ENCODE measurements at places on chromosomes 1 and 21.

DNA sequence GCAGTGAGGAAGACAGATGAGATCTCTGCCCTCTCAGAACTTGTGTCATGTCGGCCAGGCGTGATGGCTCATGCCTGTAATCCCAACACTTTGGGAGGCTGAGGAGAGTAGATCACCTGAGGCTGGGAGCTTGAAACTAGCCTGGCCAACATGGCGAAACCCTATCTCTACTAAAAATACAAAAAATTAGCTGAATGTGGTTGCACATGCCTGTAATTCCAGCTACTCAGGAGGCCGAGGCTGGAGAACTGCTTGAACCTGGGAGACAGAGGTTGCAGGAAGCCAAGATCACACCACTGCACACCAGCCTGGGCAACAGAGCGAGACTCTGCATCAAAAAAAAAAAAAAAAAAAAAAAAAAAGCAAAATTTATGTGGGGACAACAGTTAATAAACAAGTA lies 40.9 kb upstream of the RALGPS2 start:
- DNase-seq, result no peak

DNA sequence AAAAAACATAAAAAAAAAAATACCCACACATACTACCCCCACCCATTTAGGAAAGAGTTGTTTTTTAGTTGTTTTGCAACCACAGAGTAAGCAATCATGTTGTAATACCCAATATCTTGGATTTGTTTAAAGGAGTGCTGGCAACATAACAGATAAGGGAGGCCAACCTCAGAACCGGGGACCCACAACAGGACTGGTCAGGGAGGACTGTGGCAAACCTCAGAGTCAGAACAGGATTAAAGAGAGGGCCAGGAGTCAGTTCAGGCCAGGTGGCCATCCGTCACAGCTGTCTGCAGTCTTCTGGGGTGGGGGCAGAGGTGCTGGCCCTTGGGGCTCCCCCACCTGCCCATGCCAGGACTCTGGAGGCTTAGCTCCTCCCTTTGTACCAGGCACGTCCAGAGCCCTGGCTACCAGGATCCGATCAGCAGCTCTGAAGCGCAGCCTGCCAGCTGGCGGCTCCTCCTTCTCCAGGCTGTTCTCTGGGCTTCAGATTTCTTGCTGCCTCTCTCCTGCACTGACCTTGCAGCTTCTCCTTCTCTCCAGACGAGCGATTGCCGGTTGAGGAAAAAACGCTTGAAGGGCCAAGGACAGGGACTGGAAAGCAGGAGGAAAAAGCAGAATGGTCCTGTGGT lies 7.9 kb downstream of the H6PD start:
- DNase-seq, result no peak

DNA sequence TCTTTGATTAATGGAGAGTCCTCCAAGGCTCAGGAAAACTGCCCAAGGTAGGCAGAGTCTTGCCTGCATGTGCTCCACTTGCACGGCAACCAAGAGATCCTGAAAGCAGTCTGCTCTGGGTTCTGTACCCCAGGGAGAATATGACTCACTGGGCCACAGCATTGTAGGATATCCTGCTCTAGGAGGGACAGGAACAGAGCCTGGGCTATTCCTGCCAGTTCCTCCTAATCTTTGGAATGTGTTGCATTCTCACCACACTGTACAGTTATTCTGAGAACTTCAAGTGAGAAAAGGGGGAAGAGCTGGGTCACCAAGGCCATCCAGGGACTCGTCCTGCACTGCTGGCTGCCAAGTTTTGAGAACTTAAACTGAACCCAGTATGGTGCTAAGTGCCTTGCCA lies 278.5 kb downstream of the MATN1 start:
- DNase-seq, result no peak

- no peak for DNase-seq
Measured at GRCh38 chr1:18440385-18441226, 40.1 kb upstream of the KLHDC7A start.

- no peak for DNase-seq
Measured at GRCh38 chr1:14598498-14599182, at the start of gene KAZN. KAZN (plus strand) TSS chr1:14598685.

DNA sequence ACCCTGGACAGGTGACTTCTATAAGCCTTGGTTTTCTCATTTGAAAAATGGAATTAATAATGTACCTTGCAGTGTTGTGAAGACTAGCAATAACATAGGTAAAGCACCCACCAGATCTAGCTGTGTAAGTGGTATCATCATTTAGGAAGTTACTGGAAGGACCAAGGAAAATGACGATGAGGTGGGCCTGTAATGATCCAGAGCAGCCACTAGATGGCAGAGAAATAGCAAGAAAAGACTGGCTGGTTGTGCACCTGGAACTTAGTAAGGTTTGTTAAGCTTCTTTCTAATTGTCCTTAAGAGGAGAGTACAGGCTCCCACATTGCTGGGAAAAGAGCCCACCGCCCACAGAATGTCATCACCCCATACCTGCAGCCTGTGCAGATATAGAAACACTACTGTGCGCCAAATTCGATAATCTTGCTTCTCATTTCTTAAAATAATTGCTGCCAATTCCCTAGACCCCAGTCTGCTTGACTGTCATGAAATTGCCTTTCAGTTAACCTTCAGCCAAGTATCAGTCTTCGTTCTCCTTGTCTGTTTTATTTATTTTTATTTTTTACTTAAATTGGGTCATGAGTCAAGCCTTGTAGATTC lies 37.2 kb downstream of the WNT4 start:
- DNase-seq, result no peak

DNA sequence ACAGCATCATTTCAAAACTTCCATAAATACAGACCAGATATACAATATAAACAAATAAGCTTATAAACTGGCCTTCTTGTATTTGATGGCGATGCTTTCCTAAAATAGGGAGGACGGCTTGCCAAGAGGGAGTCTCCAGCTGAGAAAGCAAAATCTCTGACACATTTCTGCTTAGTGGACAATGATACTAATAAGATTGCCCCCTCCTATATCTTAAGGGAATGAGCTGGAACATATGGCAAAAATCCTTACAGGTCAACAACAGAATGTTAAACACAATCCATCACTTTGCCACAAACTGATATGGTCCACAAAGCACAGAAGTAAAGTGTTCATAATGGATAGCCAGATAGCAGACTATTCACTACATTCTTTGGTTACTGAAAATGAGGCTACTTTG lies 7.1 kb upstream of the GADD45A start:
- no peak for DNase-seq

GRCh38 chr1:92399076-92399475 lies 87.6 kb downstream of the GFI1 start:
- DNase-seq, result no peak

GRCh38 chr1:54107131-54107530 lies 45.7 kb downstream of the CDCP2 start:
- no peak for DNase-seq

DNA sequence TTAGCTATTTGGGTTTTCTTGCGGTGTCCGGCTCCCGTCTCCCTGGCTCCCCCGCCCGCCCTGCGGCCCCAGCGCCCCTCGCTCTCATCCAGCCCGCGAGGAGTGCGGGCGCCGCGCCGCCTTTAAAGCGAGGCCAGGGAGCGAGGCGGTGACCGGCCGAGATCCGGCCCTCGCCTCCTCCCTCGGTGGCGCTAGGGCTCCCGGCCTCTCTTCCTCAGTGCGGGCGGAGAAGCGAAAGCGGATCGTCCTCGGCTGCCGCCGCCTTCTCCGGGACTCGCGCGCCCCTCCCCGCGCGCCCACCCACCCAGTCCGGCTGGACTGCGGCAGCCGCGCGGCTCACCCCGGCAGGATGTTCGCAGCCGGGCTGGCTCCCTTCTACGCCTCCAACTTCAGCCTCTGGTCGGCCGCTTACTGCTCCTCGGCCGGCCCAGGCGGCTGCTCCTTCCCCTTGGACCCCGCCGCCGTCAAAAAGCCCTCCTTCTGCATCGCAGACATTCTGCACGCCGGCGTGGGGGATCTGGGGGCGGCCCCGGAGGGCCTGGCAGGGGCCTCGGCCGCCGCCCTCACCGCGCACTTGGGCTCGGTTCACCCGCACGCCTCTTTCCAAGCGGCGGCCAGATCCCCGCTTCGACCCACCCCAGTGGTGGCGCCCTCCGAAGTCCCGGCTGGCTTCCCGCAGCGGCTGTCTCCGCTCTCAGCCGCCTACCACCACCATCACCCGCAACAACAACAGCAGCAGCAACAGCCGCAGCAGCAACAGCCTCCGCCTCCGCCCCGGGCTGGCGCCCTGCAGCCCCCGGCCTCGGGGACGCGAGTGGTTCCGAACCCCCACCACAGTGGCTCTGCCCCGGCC lies 492 bp downstream of the HLX start:
- no peak for DNase-seq

GRCh38 chr1:153646672-153647345 lies 11.7 kb upstream of the SNAPIN start:
- DNase-seq, result no peak

DNA sequence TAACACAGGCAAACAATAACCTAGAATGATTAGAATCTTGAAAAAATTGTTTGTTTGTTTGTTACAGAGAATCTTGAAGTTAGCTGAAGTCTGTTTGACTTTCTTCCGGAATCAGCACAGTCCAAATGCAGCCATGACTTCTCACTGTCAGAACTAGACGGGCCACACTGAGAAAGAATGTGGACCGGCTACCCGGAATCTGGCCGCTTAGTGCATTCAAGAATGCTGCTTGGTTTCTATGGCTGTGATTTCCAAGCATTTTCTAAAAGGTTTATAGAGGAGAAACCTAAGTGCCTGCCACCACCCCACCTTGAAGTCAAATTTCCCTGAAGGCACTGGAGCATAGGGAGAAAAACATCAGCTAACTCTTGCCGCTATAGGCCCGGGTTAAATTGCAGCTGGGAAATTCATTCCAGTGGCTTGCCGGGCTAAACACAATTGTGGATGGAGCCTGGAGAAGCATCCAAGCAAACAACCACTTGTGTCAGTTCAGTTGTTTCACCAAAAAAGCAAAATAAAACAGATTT lies 231.1 kb downstream of the DISC1 start:
- no peak for DNase-seq

DNA sequence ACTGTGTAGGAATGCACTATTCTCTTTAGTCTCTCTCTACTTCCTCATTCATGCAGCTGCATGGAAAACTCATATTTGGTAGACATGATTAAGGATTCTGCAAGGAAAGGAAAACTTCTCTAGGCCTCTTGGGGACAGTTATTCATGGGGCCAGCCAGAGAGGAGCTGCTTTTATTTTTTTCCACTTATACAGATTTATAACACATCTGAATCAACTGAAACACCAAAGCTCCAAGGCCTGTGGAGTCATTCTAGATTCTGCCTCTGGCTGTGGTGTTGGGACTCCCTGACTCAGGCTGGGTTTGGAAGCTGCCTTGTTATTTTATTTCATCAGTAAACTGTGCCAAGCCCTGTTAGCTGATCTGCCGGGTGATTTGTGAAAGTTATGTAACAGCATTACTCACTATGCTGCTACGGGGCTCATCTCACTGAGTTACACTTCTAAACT lies 83.9 kb upstream of the EDEM3 start:
- DNase-seq, result no peak

- no peak for DNase-seq
Measured at GRCh38 chr1:101914473-101915242, 82.1 kb downstream of the OLFM3 start.

GRCh38 chr1:81230983-81231728 lies 569.6 kb upstream of the ADGRL2 start:
- DNase-seq, result no peak

- no peak for DNase-seq
Measured at GRCh38 chr1:242187171-242187570, 188.3 kb upstream of the MAP1LC3C start.

DNA sequence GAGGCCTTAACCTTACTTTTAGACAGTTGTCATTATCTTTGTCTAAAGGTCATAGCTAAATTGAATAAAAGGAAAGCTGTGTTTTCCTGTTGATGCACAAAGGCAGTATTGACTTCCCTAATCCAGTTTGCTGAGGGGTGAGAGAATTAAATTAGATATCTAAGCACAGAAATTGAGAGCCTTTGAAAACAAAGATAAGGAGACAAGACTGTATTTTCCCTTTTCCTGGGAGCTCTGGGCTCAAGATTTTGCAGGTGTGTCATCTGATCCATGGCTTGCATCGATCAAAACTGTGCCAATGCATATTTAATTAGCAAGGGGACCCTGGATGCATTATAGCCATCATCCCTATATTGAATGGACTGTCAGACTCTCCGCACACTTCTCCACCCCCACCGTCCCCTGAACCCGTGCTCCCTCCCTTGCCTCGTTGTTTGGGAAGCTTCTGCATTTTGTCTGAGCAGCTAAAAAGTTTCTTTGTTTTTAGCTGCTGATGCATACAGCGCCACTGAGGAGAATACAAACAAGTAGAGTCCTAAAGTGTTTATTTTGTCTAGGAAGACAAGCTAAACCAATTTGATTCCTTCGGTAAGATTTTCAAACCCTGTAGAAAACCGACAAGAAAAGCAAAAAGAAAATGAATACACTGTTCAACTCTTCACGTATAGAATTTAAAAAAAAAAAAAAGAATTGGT lies 186.3 kb downstream of the NFIA start:
- DNase-seq, result no peak

DNA sequence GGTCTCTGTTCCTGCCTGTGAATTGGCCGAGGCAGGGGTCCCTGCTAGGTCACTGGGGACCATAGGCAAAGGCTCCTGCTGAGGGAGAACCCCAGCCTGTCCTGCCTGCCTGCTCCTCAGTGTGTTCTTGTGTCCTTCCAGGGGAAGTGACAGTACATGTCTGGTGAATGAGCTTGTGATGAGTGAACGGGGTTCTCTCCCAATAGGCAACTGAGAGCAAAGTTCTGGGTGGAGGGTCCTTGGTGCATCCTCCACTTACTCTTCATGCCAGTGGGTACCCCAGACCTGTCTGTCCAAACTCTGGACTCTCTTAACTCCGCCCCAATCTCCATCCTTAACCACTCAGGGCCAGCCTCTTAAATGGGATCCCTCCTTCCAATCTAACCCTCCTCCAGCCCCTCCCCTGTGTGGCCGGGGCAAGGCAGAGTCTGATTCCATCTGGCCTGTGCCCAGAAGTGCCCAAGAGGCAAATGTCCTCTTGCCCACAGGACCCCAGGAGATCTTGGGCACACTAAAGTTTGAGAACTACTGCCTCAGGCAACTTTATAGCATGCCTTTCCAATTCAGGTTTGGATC lies 2.0 kb downstream of the XKR8 start:
- no peak for DNase-seq

- no peak for DNase-seq
Measured at GRCh38 chr1:89536555-89537341, 12.1 kb downstream of the LRRC8B start.

- no peak for DNase-seq
Measured at GRCh38 chr1:75969550-75969949, 37.3 kb upstream of the ASB17 start.

GRCh38 chr1:112358798-112359408 lies 37.1 kb upstream of the CTTNBP2NL start:
- peak; percentile 16 for DNase-seq

GRCh38 chr1:189424746-189425331 lies 1052.8 kb downstream of the BRINP3 start:
- DNase-seq, result no peak

DNA sequence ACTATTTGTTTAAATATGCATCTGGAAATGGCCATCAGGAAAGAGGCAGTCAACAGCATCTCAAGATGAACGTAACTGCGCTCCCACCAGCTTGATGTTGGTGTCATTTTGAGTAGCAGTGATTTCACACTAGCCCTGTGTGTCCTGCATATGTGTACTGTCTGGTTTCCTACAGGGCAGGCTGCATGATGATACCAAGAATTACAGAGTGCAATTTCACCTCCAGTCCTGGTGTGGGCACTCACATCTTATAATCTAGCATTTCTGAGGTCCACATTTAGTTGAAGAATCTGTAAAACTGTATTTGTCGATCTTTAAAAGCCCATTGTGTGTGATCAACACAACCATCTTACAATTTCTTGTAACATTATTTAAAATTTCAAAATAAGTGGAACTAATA lies 336.4 kb downstream of the PAPPA2 start:
- DNase-seq, result no peak

Measured in activated T-cell treated with anti-CD3 and anti-CD28 coated beads for 1 hour (primary cell).